ENCODE measurements at places on chromosomes 5 and 9.
A peak's percentile ranks its signal among the peaks of the same experiment; 100 is the strongest.

DNA sequence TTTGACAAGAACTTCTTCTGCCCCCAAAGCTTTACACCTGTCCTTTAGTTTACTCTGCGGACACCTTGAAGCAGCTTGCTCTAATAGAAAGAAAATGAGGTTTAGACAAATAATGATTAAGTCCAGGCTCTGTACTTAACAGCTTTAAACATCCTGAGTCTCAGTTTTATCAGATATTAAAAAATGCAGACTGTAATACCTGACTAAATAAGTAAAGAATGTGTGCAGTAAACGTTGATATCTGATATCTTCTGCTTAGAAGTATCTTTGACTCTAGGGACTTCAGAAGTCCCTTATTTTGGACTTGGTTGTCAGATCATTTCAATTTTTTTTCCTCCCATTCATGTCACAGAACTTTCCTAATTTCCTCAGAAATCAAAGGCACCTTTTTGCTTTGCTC is 1060.4 kb downstream of the CDH12 start:
- DNase-seq = no peak

DNA sequence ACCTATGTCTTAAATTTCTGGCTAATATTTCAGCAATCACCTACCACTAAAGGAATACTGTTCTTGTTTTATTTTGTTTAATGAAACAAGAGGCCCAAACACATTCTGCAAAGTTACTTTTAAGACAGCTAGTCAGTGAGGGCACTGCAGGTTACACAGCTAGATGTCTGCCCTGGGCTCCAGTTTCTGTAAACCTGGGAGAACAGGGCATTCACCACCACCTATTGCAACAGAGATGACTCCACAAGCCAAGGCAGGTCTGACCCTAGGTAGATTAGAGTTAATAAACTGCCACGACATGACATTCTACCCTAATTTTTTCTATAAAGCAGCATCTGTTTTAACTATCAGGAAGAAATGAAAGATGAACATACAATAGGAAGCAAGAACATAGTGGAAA is 90.8 kb downstream of the SLF1 start:
- no peak for DNase-seq

DNA sequence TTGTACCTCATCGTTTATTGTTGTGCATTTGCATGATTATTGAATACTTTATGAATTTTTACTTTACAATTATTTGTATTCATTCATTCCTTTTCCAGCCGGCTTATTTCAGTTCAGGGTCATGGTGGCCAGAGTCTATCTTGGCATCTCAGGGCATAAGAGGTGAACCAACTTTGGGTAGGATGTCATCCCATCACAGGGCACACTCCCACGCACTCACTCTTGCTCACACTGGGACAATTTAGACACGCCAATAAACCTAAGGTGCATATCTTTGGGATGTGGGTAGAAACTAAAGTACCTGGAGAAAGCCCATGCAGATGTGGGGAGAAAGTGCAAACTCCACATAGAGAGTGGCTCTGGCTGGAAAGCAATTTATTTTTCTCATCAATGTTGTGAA is 158.1 kb upstream of the MAST4 start:
- DNase-seq = no peak

DNA sequence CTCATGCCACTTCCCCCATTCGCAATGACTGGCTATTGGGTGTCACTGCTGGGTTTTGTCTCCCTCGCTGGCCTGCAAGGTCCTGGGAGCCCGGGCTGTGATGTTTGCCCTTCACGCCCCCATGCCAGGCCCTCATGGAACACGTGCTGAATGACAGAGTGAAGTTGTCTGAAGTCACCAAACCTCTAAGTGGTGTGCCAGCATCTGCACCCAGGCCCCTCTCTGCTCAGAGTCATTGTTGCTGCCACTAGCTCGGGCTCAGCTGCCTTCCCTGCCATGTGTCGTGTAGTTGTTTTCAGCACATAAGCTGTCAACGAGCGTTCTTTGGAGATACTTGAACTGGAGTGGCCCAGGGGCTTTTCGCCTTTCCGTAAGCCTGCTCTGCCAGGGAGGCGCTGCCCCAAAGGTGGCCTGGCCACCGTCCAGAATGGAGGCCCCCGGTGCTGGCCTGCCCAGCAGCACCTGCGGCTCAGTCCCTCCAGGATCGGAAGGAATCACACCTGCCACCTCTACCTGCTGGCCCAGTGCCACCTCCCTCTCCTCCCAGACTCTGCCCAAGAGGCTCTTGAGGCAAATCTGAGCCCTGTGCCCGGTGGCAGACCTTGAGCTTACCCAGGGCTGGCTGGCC is 250.1 kb downstream of the PBX3 start:
- DNase-seq = no peak

DNA sequence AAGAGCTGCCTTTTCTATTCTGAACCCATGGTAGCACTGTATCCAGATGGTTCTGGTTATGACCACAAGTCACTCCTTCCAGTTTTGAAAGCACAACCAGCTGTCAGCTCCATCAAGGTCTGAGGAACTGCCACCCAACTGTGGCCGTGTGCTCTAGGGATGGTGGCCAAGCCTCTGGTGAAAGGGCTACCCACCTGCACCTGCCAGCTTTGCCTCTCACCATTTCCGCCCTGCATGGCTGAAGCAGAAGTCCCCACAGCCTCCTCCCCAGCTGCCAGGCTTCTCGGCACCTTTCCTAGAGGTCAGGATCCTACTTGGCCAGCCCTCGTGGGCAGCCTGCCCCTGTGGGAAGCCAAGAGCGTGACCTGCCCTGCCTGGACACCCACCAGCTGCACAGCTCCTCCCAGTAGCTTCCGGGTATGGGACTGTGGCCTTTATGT is 16.8 kb downstream of the SEMA5A start:
- DNase-seq = no peak

- DNase-seq = no peak
Measured at GRCh38 chr5:84494453-84494852, 109.8 kb upstream of the EDIL3 start.

- DNase-seq = no peak
Measured at GRCh38 chr9:127447416-127448111, 3.6 kb downstream of the RPL12 start.

DNA sequence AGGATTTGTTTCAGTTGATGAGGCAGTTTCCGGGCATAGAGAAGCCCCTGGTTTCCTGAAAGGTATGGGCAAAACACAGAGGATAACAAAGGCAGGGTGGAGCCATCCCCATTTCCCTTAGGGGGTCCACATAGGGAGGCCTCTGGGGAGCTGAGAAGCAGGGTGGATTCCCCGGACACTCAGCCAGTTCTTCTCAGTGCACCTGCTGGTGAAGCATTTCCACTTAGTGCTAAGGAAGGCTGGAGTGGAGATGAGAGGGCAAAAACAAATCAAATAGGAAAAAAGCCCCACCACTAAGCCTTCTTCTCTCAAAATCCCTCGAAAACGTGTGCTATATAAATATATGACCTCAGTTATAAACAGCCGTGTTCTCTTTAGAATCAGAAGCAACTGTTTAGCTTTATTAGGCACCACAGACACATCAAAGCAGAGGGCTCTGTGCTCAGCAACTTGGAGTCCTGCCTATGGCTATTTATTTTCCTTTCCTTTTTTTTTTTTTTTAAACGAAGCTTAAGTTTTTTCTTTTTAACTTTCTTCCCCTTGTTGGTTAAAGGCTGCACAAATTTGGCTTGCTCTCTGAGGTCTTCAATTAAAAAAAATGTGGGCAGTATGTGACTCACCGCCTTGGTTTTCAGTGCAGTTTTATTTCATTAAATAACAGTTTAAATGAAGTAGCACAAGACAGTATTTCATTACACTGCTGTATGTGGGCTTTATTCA is 67.7 kb downstream of the PRDM6 start:
- DNase-seq = no peak

DNA sequence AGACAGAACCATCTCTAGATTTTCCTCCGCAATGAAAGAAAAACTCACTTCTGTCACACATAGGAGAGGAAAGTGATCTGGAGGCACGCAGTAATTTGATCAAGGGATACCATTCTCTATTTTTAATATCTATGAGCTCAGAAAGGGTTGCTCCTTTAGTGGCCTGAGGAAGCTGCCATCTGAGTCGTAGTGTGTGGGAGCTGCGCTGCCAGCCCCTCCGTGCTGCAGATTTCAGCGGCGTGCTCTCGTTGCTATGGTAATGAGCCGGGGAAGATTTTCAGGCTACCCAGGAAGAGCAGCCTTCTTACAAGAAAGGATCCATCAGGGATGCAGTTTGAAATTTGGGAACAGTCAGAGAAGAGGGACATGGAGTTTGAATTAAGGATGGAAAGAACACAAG is 17.1 kb upstream of the GOLM1 start:
- no peak for DNase-seq

DNA sequence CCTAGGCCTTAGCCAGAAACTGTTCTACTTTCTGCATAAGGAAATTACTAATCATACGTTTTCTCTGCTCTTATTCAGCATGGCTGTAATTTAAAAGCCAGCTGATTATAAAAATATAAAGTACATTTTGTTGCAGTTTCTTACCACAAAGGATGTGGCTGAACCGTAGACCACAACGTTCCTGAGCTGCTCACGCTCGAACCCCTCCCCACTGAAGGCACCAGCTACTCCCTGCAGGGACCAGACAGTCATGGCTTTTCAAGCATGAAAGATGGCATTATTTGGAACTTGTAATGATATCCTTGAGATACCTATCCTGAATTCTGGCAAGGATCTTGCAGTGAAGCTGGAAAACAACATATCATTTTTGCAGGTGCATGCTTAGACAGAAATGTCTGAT is 91.8 kb upstream of the DMRT1 start:
- no peak for DNase-seq

GRCh38 chr9:36560771-36561170 is 11.9 kb upstream of the MELK start:
- DNase-seq = no peak

GRCh38 chr9:137647096-137647714 is 28.4 kb downstream of the EHMT1 start:
- DNase-seq = peak; percentile 25

GRCh38 chr5:82164176-82164976 is 113.8 kb downstream of the RPS23 start:
- no peak for DNase-seq

- no peak for DNase-seq
Measured at GRCh38 chr9:8694983-8695588, 895.5 kb upstream of the DMAC1 start.

DNA sequence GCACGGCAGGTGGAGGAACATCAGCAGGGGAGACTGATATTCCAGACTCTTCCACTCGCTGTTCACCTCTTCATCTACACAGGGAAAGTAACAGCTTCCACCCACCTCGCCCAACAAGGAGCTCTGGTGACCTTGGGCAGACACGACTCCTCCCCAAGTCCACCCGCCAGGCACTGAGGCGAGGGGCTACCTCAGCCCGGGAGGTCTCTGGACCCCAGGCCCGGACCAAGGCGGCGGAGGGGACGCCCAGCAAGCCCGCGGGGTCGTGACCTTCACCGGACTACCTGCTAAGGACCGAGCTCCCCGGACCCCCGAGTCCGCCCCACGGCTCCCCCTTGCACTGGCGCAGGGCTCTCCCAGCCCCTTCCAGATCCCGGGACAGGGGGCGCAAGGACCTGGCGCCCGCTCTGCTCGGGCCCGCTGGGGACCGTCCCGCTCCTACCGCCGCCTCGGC is 70.2 kb upstream of the LPCAT1 start:
- no peak for DNase-seq

GRCh38 chr9:122374885-122375420 is 4.1 kb downstream of the PTGS1 start:
- DNase-seq = peak; percentile 79

GRCh38 chr5:102678267-102679058 is 76.6 kb upstream of the PAM start:
- no peak for DNase-seq

DNA sequence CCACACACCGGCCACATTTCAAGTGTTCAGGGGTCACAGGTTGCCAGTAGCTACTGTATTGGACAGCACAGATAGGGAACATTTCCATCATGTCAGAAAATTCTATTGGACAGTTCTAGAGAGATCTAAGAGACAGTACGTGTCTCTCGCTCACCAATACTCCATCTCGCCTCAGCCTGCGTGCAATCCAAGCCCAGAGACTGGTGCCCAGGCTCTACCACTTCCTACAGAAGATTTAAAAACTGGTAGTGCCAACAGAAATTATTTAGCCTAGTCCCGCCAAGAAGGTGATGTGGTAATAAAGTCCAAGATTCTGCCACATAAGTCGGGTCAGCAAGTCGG is 390 bp upstream of the SNX2 start:
- no peak for DNase-seq

DNA sequence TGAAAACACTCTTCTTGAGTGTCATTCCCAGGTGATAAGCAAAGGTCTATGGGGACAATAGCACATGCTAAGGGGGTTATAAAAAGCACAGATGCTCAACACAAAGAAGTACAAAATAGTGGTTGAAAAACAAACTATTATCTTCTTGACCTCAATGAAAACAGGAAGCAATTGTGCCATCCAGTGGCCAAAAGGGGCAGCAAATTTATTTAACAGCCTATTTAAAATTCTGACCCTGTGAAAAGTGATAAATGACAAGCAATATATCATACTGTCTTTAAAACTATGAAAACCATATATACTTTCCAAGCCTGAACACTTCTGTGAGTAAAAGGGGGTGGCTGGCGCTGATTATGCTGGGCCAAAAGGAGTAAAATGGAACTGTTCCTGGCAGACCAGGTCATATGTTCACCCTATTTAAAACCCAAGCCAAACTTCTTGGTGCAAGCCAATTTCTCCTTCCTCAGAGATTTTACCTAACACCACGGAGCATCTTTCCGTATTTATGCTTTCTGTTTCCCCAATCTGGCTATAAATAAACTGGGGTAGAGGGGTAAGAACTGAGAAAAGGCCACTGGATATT is 29.7 kb downstream of the TEX10 start:
- no peak for DNase-seq

DNA sequence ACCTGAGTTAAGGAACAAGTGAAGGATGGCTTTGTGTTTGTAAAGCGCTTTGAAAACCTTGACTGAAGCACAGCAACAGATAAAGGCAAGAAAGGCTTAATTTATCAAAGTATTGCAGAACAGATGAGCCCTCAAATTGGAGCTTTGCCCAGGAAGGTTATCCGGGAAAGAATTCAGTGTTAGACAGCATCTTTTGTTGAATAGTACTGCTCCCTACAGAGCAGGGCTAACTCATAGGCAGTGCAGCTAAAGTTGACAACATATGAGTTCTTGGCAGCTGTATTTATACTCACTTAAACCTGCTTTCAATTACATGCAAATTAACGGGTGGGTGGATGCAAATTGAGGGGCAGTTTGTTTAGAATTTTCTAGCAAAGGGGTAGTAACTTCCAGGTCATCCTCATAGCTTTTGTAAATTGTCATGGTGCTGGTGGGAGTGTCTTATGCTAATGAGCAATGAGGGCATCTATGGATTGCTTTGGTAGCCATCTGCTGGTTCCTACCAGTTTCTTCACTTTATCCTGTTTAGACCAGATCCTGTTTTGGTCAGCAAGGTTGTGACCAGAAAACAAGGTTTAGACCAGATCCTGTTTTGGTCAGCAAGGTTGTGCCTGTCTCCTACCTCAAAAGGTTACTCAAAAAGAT is 105.8 kb downstream of the GDA start:
- no peak for DNase-seq

- no peak for DNase-seq
Measured at GRCh38 chr9:15873573-15874177, 320.8 kb downstream of the CCDC171 start.

DNA sequence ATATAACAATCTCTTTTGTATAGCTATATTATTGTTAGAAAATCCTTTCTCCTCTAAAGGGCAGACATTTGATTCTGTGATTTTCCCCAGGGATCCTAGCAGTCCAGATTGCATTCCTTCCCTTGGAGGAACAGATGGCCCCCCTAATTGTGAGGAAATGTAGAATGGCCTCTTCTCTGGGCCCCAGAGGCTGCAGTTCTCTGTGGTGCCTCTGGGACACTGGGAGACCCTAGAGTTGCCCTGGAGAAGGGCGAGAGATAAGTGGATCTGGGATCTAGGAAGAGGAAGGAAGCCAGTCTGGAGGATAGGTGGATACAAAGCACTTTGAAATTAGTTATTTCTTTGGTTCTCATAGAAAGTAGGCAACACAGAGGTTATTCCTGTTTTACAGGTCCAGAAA is 1.9 kb upstream of the HINT2 start:
- DNase-seq = peak; percentile 30
